CD4-positive, alpha-beta T cell treated with Interleukin-15 for 4 hours (primary cell): ENCODE measurements at places on chromosomes 7 and 10.

DNA sequence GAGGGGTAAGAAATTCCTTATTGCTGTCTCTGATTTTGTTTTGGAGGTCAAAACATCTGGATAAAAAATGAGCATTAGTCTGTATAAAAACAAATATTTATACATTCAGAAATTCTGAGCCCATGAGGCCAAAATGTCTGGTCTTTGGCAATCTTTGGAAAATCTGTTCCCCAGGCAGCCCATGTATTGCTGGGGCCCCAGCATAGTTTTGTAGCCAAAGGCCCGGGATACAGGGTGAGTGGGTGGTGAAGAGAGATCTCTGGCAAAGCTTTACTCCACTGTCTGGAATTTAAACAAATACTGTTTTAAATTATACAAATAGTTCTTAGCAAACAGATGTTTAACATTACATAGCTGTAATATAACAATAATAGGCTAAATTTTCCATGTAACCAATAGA, 134.7 kb upstream of the GALNT17 start:
- DNase-seq, result no peak

- DNase-seq, result no peak
These were observed 196.3 kb downstream of the SNX10 start for GRCh38 chr7:26487780-26488515.

GRCh38 chr10:51139176-51139575, 64.9 kb downstream of the PRKG1 start:
- DNase-seq, result no peak

DNA sequence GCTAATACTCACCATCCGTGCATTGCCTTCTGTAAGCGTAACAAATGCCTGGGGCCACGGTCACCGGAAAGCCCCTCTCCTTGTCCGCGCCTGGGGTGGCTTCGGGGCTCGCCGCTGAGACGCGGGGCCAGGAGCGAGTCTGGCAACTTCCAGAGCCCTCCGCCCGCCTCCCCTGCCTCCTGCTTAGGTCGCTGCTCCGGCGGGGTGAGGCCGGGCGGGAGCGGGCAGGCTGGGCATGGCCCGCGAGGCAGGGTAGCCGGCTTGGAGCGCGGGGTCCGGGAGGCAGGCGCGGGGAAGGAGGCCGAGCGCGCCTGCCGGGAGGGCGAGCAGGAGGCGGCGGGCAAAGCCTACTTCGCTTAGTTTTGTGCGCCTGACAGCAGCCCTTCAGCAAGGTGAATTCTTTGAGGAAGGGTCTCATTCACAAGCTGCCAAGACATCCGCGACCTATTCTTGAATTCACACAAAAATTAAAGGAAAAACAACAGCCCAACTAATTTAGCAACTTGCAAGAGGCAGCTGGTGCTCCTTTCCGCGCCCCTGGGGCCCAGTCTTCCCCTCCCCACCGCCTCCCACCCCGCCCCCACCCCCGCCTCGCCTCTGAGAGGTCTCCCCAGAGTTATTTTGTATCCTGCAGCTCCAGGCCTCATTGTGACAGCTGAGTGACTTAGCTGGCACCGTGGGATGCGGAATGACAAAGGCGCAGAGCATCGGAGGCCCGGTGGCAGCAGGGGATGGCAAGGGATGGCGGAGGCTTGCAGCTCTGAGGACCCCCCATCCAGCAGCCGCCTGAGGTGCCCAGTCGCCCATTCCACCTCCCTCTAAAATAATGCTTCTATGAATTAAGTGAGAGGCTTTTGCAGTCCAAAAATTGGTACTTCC, 12.8 kb upstream of the KAT6B start:
- DNase-seq, result no peak

DNA sequence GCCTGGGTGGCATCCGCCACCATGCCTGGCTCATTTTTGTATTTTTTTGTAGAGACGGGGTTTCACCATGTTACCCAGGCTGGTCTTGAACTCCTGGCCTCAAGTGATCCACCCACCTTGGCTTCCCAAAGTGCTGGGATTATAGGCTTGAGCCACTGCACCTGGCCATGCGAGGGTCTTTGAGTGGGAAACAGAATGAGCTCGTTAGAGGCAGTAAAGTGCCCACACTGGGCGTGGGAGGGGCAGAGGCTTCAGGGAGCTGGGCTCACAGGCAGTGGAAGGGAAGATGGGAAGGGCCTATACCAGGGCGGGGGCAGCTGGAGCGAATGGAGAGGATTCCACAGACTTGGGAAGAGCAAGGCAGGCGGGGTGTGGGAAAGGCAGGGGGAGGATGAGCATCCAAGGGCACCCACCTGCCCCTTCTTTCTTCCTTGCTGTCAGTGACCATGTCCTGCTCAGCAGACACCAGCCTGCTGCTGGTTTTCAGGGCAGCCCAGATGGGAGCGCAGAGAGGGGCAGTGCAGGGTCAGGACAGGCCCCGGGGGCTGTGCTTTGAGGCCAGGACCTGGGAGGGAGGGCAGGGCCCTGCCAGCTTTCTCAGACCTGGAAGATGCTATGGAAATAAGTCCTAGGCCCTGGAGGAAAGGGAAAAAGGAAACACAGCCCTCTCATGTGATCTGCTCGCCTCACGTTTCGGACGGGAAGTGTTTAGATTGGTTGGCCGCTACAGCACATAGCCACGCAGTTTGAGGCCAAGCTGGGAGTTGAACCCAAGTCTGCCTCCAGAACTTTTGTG, 4.2 kb downstream of the FZD9 start:
- DNase-seq, result no peak

- DNase-seq, result no peak
These were observed 693.9 kb downstream of the PARD3 start for GRCh38 chr10:34121125-34121753.

DNA sequence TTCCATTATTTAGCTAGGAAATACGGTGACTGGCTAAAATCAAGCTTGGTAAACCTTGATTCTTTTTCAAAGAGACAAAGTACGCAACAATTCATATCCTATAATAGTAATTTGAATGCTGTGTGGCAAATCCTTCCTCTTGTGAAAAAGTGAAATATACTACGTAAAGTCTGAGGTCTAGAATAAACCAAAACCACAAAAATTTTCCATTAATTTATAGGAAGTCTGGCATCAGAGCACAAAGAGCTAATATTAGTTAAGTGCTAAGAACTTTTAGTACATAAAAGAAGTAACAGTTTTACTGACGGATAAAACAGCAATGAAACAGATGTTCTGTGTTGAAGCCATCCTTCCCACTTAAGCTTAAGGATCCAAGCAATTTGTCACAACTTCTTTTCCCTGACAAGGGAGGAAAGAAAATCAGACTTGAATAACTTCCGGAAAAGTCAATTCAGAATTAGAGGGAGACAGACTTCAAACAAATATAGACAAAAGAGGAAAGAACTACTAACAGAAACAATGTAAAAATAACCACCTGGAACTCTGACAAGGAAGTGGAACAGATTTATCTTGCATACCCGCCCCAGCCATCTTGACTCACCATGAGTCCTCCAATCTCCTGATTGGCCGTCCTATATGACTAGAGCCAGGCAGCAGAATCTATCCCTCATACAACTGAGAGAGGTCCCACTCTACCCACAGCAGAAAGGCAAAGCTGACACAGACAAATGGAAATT, 34.6 kb downstream of the RHEB start:
- DNase-seq, result no peak

DNA sequence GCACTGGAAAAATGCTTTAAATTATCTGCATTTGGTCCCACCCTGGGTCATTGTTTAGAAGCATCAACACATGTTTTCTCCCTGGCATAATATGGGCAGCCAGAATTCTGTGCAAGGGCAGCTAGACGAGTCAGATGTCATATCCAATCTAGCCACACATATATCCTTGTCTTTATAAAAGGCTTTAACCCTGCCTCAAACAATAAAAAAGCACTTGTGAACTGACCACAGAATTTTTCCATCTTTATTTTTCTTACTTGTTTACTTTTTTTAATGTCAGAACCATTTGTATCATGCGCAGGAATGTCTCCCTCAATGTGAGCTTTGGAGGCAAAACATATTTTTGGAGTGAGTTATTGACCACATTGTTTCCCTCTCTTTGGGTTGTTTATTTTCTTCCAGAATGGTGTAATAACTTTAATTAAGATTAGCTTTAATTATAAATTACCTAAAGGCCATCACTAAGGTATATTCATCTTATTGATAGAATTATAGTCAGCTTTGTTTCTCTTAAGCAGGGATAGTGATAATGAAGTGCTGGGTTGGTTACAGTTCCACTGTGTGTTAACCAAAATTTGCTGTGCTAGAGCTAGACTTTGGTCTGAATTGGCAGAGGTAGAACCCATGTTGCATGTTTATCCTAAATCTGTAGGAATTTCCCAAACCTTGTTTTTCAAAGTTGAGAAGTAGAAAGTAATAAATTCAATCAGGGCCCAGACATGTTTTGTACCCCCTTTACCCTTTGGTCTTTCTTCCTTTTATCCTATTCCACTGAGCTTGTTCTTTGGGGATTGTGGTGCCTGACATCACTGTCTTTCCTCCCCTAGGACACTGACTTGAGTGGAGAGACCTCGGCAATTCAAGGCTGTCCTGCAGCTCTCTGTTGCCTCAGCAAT, 1078.4 kb downstream of the KCNMA1 start:
- DNase-seq, result no peak

GRCh38 chr10:43284341-43284910, 17.6 kb upstream of the RASGEF1A start:
- peak; percentile 25 for DNase-seq

DNA sequence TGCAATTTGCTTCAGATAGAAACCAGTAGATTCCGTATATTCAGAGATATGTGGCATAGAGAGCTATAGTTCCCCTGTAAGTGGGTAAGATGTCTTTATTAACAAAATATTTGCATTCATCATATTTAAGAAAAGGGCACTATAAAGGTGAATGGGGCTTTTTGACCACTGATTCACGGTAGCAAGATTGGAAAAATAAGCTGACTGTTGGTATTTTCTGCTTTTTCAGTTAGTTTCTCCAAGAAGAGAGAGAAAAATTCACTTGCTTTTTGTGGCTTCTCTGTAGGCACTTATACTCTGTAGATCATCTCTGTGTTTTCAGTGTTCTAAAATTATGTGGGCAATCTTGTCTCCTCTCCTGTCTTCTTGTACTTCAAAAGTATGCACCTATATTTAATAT, 245.1 kb downstream of the TWIST1 start:
- no peak for DNase-seq

GRCh38 chr7:117495308-117495707, 15.5 kb downstream of the CFTR start:
- DNase-seq, result no peak

DNA sequence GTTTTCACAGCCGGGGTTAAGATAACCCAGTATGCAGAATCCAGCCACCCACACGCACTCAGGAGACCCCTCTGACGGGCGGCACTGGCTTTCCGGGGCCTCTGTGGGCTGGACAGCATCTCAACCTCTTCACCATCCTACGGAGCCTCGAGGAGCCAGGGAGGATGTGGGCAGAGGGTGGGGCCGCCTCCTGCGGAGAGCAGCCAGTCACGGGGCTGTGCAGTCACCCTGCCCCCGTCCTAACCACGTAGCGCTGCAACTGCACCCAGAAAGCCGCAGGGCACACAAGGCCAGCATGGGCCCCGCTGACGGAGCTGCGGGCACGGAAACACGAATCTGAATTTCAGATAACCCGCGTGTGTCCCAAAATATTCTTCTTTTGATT, 270.3 kb downstream of the ELFN1 start:
- peak; percentile 91 for DNase-seq

DNA sequence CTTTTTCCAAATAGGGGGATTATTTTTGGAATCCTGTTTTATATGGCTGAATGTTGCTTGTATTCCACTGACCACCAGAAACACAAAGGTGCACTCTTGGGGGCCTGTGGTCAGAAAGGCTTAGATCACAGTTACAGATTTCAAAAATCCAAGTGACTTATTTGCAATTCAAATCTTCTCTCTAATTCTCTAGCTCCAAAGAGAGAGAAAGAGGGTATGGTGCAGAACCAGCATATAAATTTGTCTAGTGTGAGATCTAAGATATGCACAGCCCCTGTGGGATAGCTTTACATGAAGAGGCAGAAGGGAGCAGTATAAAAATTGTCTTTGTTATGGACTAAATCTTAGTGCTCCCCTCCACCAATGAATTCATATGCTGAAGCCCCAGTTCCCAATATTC, 1121.7 kb upstream of the CELF2 start:
- DNase-seq, result no peak
